ENCODE measurements at places on chromosomes 6 and 20.

GRCh38 chr20:3687655-3688054 lies 5.8 kb upstream of the ADAM33 start:
- peak; percentile 63 for DNase-seq

DNA sequence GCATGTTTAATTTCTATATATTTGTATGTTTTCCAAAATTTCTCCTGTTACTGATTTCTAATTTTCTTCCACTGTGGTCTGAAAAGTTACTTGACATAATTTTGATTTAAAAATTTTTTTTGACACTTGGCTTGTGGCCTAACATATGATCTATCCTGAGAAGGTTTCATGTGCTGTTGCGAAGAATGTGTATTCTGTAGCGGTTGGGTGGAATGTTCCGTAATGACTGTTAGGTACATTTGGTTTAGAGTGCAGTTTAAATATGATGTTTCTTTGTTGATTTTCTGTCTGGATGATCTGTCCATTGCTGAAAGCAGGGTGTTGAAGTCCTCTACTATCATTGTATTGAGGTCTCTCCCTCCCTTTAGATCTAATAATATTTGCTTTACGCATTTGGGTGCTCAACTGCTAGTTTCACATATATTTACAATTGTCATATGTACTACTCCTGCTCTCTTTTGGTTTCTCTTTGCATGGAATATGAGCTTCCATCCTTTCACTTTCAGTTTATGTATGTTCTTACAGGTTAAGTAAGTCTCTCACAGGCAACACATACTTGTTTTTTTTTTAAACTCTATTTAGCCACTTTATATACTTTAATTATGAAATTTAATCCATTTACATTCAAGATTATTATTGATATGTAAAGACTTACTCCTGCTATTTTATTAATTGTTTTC lies 19.5 kb upstream of the EDN1 start:
- DNase-seq = no peak

- DNase-seq = no peak
Measured at GRCh38 chr20:37917461-37917860, 14.5 kb downstream of the VSTM2L start.

- peak; percentile 39 for DNase-seq
Measured at GRCh38 chr6:46011188-46012085, 4.2 kb downstream of the CLIC5 start.

DNA sequence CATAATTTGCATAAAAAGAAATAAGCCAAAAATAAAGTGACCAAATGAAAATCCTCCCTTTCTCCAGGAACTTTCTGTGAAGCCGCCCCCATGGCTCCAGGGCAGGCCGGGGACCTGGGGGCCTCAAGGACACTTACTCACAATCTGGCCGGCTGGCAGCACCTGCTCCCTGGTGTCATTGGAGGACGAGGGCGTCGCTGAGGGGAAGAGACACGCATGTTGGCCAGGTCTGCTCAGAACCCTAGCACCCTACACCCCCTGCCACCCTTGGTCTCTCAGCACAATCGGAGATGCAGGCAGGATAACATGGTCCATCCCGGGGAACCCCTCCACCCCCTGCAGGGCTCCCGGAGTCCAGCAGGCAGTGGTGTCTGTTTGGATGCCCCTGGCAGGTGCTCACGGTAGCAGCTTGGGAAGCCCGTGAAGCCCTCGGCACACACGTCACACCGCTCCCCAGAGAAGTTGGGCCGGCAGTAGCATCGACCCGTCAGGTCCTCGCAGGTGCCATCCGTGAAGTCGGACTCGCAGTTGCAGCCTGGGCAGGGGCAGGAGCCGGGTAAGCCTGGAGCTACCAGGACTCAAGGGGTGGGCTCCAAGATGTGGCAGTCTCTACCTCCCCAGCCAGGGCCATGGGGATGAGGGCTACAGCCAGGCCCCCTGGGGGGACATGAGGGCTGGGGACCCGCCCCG lies 21.3 kb downstream of the LAMA5 start:
- DNase-seq = no peak

GRCh38 chr6:27811451-27811772 lies 100.8 kb downstream of the OR2B2 start:
- DNase-seq = no peak

DNA sequence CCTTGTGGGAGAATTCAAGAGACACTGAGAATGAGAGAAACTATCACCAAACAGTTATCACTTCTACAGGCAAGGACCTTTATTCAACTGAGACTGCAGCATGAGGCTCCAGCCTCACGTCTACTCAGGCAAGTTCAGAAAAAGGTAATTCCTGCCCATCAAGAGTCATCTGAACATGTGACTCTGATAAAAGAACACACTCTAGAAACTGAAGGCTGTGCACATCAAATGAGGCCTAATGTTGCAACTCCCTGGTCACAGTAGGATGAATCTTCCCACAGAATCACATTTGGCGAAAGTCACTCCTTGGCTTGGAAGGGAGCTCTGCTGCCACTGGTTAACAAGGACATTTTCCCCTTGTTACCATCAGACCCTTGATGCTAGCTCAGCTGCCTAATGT lies 71.2 kb upstream of the EMILIN3 start:
- DNase-seq = no peak

GRCh38 chr6:83429857-83430610 lies 817 bp downstream of the ME1 start:
- peak; percentile 40 for DNase-seq

- DNase-seq = peak; percentile 81
Measured at GRCh38 chr6:56334937-56335336, 87.6 kb upstream of the COL21A1 start.

DNA sequence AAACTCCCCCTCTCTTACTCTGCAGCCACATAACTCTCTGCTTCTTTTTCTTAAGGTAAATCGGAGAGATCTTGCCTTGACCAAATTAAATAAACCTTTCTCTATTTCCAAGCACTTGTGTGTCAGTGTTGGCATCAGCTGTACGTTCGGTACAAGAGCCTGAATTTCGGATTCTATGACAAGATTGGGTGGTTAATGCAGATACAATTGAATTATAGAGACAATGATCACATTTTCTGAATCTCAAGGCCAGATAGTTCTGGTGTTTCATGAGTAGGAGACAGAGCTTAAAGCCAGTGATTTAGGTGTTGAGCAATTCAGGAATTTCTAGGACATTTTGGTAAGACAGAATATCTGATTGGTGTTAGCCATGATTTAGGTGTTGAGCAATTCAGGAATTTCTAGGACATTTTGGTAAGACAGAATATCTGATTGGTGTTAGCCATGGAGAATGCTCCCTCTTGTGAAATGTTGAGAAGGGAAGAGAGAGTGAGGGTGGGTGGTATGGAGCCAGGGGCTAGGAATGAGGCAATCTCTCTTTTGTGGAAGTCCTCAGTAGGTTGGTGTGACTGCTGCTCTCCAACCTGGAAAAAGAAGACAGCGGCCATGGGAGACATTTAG lies 5.1 kb downstream of the SPINT3 start:
- DNase-seq = no peak

DNA sequence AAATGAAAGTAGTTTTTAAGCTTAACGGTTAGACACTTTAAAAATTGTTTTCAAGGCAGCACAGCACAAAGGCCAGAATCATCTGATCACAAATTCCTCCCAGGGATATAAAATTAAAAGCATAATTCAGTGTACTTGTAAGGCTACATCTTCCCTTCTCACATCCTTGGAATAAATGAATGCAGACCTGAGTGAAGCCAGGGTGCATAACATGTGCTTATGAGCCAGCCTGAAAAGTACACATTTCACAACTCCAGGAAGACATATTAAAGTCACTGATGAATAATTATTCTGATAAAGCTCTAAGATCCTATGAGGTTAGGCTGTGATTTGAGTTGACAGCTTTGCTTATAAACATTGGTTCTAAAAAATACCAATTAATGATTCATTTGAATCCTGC lies 163.6 kb downstream of the BTBD9 start:
- no peak for DNase-seq

DNA sequence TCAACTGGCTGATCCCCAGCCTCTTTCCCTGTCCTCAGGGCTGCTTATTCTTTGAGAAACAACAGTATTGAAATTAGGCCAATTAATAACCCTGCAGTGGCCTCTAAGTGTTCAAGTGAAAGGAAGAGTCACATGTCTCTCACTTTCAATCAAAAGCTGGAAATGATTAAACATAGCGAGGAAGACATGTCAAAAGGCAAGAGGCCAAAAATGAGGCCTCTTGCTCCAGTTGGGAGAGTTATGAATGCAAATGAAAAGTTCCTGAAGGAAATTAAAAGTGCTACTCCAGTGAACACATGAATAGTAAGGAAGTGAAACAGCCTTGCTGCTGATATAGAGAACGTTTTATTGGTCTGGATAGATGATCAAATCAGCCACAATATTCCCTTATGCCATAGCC lies 131.5 kb downstream of the MACROD2 start:
- DNase-seq = no peak

GRCh38 chr6:158038291-158039177 lies 56.9 kb downstream of the SYNJ2 start:
- no peak for DNase-seq

- no peak for DNase-seq
Measured at GRCh38 chr6:159521962-159522361, 171.1 kb downstream of the SOD2 start.

- DNase-seq = peak; percentile 68
Measured at GRCh38 chr6:100353276-100354015, 111.3 kb downstream of the SIM1 start.

GRCh38 chr6:107957308-107957908 lies 600 bp downstream of the SEC63 start:
- DNase-seq = peak; percentile 77

Data from astrocyte of the spinal cord (primary cell).